ENCODE measurements at places on chromosomes 4 and X.

DNA sequence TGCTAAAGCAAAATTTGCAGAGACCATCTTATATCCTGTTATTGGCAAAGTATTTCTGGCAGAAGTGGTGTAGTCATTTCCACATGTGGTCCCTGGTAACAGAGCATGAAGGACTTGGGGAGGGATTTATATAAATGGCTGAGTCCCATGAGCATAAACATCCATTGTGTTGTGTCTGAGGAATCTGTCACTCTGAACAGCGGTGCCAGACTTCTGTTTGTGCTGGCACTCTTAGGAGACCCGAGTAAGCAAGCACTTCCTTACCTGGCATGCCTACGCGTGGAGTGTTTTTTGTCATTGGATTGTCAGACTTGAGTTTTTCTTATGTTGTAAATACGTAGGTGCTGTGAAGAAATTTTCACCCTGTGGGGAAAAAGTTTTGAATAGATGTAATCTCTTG lies 285.9 kb downstream of the ARHGAP10 start:
- DNase-seq: no peak

DNA sequence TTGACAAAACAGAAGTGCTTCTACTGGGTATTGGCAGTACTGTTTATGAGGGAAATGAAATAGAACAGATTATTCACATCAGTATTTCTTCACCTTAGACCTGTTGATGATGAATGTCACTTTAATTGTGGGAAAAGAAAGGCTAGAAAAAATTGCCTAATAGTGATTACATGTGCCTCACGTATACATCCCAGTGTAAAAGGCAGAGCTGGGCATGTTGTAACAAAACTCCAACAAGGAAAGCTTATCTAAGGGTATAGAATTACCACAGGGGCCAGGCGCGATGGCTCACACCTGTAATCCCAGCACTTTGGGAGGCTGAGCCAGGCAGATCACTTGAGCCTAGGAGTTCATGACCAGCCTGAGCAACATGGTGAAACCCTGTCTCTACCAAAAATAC lies 4.2 kb downstream of the PGM2 start:
- DNase-seq: no peak

- no peak for DNase-seq
Measured at GRCh38 chr4:110002326-110002725, 89.6 kb downstream of the EGF start.

GRCh38 chrX:66489339-66489738 lies 149.5 kb downstream of the EDA2R start:
- DNase-seq: no peak
